ENCODE measurements at places on chromosomes 1 and 21. TPM values are rescaled to one million over a fixed set of nuclear protein-coding genes. Genes with fewer than 3 reads are reported as not detected.

The SHISA4 gene
- total RNA-seq, result 14.3 TPM

The CR1L gene
- not detected for total RNA-seq

The SLC6A17 gene
- total RNA-seq, result not detected

The NPHS2 gene
- not detected for total RNA-seq

The KCTD3 gene
- 48.4 TPM for total RNA-seq

The COL6A1 gene
- total RNA-seq, result 487 TPM

The GJA9 gene
- not detected for total RNA-seq

The RPE65 gene
- total RNA-seq, result not detected

The LIPI gene
- total RNA-seq, result not detected

The DNAI4 gene
- 1.6 TPM for total RNA-seq

The MYOG gene
- not detected for total RNA-seq

The SIKE1 gene
- total RNA-seq, result 136 TPM

The AGMAT gene
- total RNA-seq, result 9.4 TPM

The CDCA8 gene
- 31.8 TPM for total RNA-seq

The KLHDC9 gene
- 3.2 TPM for total RNA-seq

The CELA3B gene
- not detected for total RNA-seq

The CLCA4 gene
- not detected for total RNA-seq

The CCDC17 gene
- total RNA-seq, result 1.9 TPM

The LRRC3 gene
- total RNA-seq, result 4.1 TPM

The GNG4 gene
- total RNA-seq, result 0.80 TPM

The ADCY10 gene
- total RNA-seq, result not detected
